ENCODE measurements at places on chromosomes 2 and 18.

GRCh38 chr2:88307817-88308216 is 137.7 kb downstream of the THNSL2 start:
- DNase-seq, result no peak

DNA sequence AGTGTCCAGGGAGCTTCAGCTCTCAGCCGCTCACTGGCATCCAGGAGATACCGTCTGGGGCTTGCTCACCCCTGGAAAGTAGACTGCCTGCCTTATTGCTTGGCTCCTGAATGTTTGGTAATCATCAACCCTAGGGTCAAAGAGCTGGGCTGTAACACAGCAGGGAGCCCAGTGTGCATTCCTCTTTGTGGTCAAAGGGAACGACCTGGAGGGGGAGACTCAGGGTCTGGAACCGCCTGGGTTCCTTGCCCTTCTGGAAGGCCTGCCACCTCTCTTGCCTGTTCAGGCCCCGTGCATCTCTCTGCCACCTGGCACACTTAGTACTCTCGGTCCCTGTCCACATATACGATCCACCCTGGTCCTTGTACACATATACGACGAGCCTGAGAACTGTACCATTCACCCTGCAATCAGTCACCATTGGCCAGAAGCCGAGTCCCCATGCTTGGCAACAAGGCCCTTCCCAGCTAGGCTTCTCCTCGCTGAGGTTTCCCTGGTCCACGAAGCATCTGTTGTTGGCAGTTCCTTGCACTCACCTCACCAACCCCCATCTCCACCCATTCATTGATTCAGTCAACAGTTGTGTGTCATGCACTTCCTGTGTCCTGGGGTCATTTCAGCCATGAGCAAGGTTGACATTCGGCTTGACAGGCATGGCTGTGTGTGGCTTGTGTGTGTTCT is at the start of gene NAT8:
Gene NAT8 (minus strand): TSS at position 85 of the 681 bp plus-strand sequence. CDS start 794 bp downstream, outside the sequence.
- no peak for DNase-seq

DNA sequence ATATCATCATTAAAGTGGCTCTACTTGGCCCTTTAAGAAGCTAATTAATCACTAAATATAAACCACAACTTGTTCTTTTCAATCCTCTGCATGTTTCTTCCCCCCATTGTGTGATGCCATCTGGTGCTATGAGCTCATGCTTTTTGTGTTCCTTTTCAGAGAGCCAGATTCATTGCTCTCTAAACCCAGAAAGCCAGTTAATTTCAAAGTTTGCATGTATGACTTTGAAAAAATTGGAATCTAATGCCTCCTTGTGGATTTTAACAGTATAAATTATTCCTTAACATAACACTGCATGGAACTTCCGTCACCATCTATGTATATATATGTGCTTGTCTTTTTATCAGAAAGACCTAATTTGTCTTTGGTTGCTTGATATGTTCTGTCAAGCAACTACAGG is 31.1 kb downstream of the TMEM178A start:
- DNase-seq, result peak; percentile 72

GRCh38 chr2:48205137-48205798 is 299.0 kb upstream of the FBXO11 start:
- DNase-seq, result no peak

GRCh38 chr2:241503776-241504392 is 4.5 kb downstream of the STK25 start:
- no peak for DNase-seq

GRCh38 chr2:240953426-240954410 is 44.7 kb upstream of the SNED1 start:
- no peak for DNase-seq

DNA sequence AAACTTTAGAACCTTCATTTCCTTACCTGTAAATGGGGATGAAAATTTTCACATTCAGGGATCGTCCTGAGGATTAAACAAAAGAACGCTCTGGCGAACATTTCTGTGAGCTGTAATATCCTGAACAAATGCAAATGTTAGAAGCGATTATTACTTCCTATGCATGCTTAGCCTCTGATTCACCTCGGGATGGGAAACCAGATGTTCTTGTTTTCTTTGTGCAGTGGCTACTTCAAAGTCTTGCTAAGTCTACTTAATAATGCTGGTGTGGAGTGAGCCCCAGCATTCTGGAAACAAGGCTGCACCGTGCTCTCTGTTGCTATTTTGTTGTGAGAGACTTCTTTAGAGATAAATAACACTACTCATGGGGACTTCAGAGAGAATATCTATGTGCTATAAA is 119.1 kb upstream of the PELI1 start:
- peak; percentile 90 for DNase-seq

GRCh38 chr2:2586068-2586776 is 255.1 kb upstream of the MYT1L start:
- DNase-seq, result no peak

- no peak for DNase-seq
Observed at GRCh38 chr2:238916176-238916874, 68.4 kb downstream of the TWIST2 start.

DNA sequence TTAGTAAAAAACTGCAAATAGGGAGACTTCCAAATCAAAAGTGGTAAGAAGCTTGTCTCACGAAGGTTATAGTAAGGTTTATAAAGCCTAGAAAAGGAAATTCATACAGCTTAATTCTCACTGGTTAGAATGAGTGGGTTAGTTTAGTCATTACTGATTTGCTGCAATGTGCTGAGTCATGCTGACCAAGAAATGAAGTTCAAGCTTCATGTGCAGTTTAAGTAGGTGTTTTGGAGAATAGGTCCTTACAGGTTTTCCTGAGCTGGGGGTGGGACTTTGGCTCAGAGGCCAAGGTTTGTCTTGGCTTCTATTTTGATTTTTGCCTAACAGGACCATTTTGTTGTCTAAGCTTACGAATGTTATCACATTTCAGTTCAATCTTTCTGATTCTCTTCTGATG is 15.1 kb downstream of the CLIP4 start:
- peak; percentile 83 for DNase-seq

GRCh38 chr18:77967071-77967470 is 717.4 kb downstream of the GALR1 start:
- no peak for DNase-seq

- DNase-seq, result no peak
Observed at GRCh38 chr2:237673130-237674001, 46.0 kb downstream of the LRRFIP1 start.

GRCh38 chr2:239684271-239684810 is 283.5 kb upstream of the HDAC4 start:
- no peak for DNase-seq

DNA sequence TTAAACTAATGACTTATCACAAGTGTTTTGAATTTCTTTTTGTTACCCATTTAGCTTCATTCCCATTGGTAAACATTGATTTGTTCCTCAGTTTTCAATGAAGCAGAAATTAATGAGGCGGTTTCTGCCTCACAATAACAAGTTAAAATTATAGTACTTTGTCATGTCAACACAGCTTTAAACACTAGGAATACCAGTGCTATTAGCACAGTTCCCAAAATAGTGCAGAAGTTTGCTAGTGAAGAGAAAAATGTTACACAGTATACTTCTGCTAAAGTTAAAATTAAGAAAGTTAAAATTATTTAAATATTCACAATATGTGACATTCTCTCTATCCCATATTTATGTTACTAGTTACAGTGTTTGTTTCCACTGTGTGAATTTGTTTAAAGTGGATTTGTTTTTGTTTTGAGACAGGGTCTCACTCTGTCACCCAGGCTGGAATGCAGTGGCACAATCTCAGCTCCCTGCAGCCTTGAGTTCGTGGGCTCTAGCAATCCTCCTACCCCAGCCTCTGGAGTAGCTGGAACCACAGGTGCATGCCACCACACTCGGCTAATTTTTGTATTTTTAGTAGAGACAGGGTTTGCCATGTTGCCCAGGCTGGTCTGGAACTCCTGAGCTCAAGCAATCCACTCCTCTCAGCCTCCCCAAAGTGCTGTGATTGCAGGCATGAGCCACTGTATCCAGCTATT is 3.8 kb upstream of the CHN1 start:
- DNase-seq, result no peak

- no peak for DNase-seq
Observed at GRCh38 chr2:47896450-47896968, 9.8 kb downstream of the FBXO11 start.

DNA sequence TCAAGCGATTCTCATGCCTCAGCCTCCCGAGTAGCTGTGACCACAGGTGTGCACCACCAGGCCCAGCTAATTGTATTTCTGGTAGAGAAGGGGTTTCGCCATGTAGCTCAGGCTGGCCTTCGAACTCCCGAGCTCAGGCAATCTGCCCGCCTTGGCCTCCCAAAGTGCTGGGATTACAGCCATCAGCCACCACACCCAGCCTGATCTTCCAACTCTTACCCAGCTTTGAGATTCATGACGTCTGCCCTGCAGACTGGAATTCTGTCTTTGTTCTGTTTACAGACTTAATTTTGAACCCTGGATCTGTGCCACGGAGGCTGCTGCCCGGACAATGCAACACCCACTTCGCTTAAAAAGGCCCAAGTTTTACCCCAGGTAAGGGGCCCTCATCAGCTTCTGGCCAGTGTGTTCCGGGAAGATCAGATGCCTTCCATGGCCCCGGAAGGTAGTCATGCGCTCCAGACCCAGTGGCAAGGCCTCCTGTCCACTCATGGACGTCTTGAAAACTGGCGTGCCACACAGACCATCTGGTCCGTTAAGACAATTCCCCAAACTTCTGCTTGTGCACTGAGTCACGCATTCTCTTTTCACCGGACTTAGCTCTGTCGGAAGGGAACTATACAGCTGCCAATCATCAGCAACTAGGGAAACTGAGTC is 5.5 kb downstream of the PXDN start:
- DNase-seq, result no peak

GRCh38 chr18:55461848-55462247 is 126.1 kb downstream of the TCF4 start:
- no peak for DNase-seq

DNA sequence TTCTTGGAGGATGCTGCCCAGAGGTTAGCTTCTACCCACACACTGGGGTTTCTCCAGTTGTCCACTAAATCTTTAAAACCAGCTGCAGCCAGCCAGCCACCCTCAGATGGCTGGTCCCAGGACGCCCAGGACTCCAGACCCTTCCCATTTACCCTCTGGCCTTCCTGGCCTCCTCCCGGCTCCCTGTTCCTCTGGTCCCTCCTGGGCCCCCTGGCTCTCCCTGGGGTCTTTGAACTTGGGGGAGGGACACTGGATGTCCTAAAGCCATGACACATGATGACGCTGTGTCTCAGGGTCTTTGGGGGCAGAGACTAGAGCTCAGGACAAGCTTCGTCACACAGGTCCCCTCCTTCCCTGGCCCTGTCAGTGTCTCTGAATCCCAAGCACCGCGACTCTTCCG is 201.1 kb upstream of the HDAC4 start:
- DNase-seq, result no peak

- no peak for DNase-seq
Observed at GRCh38 chr2:25483607-25484266, 142.0 kb upstream of the DNMT3A start.

DNA sequence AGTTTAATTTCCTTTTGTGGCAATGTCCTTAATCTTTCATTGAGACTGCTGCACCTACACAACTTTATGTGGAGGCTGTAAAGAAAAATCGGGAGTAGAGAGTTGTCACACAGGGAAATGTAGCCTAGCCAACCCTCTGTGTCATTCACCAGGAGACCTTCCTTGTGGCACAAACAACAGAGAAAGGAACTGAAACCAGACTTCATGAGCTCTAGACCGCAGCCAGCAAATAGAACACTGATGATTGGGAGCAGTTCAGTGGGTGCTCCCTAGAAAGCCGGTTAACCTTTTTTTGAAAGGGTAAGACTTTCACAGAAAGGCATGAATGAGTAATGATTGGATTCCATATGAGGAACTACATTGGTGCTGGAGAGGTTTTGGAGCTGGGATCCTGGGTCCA is 1752.4 kb upstream of the CELF4 start:
- no peak for DNase-seq

GRCh38 chr2:109134741-109135358 is 5.8 kb downstream of the SH3RF3 start:
- DNase-seq, result no peak

DNA sequence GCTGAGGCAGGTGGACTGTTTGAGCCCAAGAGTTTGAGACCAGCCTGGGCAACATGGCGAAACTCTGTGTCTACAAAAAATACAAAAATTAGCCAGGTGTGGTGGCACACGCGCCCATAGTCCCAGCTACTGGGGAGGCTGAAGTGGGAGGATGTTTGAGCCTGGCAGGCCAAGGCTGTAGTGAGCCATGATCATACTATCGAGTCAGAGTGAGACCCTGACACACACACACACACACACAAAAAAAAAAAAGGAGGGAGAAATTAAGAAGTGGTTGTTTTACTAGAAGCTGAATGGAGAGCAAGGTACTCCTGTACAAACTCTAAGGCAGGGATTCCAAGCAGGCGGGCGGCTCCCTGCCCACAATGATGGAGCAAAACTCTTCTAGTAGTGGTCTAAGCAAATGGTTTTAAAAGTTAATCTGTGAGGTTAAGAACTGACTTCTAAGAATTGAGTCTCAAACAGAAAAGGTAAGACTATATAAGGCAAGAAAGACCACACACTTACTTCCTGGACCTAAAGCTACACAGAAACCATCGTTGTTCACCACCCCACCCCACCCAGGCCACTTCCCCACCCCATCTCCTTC is 2.6 kb downstream of the ANKRD44 start:
- no peak for DNase-seq

DNA sequence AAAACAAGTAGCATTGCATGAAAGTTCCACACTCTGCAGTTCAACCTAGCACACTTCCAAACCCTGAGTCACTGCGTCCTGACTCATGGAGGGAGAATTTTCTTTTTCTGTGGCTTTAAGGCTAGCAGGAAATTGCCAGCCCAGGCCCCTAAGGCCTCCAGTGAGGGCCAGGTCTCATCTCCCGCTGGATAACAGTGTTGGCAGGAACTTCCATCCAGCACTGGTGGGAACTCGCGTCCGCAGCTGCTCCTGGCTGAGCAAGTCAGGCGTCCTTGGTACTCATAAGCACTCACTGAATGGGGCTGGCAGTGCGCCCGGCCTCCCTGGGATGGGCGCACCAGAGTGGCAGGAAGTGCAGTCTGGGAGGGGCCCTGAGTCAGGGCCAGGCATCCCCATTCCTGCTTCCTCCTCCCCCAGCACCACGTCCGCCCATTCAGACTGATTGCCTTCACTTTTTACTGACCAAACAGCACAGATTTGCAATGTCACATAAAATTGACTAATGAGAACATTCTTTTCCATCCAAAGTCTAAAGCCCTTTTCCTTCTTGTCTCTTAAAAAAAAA is 14.3 kb downstream of the MALL start:
- DNase-seq, result peak; percentile 100

- no peak for DNase-seq
Observed at GRCh38 chr2:43462866-43463641, 132.8 kb downstream of the THADA start.

- no peak for DNase-seq
Observed at GRCh38 chr18:48938827-48939204, 11.9 kb downstream of the SMAD7 start.

GRCh38 chr2:58428096-58429013 is 187.2 kb upstream of the FANCL start:
- DNase-seq, result peak; percentile 9

DNA sequence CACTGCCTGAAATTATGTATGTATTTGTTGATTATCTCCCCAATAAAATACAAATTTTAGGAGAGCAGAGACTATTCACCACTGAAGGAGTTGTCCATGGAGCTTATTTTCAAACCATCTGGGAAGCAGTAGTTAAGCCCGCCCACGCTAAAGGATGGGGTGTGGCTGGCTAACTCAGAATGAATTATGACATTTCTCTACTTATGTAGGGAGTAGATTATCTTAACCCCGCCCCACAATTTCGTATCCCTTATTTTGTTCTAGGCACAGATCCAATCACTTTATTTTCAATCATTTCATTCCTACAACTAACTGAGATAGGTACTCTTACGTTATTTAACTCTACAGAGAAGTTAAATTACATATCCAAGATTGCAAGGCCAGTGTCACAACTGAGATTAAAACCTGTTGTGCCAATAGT is 1.4 kb upstream of the LAPTM4A start:
- peak; percentile 73 for DNase-seq

GRCh38 chr2:160812830-160813505 is 319.4 kb upstream of the RBMS1 start:
- no peak for DNase-seq

Measured in fibroblast of skin of abdomen (primary cell).